ENCODE measurements at places on chromosomes 5 and 9.

GRCh38 chr5:144368556-144368955 is 197.9 kb downstream of the KCTD16 start:
- no peaks in the 10 kb centered on the region for H3K4me1 ChIP-seq
- H3K27ac ChIP-seq: no peak overlapping the region
- H3K27me3 ChIP-seq: peaks cover 1% of the 10 kb centered on the region
- H3K36me3 ChIP-seq: no peaks in the 10 kb centered on the region

DNA sequence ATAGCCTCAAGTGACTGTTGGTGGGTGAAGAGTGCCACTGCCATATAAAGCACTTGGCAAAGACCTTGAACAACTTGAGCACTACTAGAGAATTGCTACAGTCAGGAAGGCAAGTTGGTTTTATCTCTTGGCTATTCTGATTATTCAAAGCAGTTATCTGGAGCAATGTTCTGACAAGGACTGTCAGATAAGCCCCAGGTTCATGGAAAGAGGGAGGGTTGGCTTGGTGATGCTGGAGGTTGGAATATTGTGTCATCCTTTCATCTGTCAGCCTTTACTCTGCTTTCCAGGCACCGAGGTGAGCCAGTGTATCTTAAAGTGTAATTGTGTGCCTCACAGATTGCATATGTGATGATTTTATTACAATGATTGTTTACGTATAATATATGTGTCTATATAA is 548.4 kb upstream of the ZNF608 start:
- H3K36me3 ChIP-seq: no peaks in the 10 kb centered on the region
- no peaks in the 10 kb centered on the region for H3K4me1 ChIP-seq
- no peak overlapping the region for H3K27ac ChIP-seq

DNA sequence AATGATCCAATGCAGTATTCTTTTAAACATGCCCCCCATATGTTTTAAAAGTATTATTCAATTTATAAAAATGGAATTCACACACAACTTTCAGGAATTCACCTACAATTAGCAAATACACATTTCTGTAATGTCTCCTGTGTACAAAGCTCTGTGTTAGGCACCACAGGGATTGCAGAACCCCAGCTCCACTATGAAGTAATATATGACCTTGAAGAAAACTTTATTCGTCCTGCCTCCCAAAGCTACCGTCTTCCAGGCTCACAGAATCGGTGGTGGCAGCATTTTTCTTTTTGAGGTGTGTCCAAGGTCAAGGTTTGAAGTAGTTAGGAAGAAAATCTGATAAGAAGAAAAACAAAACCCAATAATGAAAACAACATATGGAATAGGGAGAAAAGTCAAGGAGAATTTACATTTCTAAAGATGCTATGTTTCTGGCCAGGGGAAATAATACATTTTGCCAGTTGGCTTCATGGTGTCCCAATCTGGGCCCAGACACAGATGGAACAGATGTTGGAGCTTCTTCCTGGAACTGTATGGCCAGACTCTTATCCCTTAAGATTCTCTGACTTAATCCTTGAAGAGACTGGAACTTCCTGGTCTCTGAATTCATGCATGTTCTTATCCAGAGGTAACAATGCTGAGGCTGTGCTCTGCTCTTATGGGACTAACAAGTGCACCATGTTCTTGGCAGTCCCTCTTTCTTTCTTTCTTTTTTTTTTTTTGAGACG is 22.0 kb upstream of the LVRN start:
- peaks cover 7% of the 10 kb centered on the region for H3K27me3 ChIP-seq
- DNase-seq: no peak
- H3K4me1 ChIP-seq: no peaks in the 10 kb centered on the region
- H3K4me3 ChIP-seq: no peak overlapping the region

GRCh38 chr5:132067451-132067850 is 6.1 kb upstream of the CSF2 start:
- H3K4me3 ChIP-seq: no peak overlapping the region
- H3K27ac ChIP-seq: no peak overlapping the region
- no peaks in the 10 kb centered on the region for H3K36me3 ChIP-seq

- H3K4me1 ChIP-seq: no peaks in the 10 kb centered on the region
- no peak overlapping the region for H3K4me3 ChIP-seq
- no peak for DNase-seq
Observed at GRCh38 chr9:35286381-35286780, 124.6 kb downstream of the UNC13B start.

DNA sequence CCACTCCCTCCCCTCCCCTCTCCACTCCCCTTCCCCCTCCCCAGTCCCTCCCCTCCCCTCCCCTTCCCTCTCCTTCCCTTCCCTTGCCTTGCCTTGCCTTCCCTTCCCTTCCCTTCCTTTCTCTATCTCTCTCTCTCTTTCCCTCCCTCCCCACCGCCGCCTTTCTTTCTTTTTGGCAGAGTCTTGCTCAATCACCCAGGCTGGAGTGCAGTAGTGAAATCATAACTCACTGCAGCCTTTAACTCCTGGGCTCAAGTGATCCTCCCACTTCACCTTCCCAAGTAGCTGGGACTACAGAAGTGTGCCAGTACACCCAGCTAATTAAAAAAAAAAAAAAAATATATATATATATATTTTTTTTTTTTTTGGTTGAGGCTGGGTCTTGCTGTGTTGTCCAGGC is 45.5 kb downstream of the IL31RA start:
- H3K27ac ChIP-seq: no peak overlapping the region
- peaks cover 21% of the 10 kb centered on the region for H3K4me1 ChIP-seq
- no peak overlapping the region for H3K4me3 ChIP-seq

- no peaks in the 10 kb centered on the region for H3K36me3 ChIP-seq
- H3K27ac ChIP-seq: no peak overlapping the region
- DNase-seq: no peak
- H3K27me3 ChIP-seq: no peaks in the 10 kb centered on the region
- no peak overlapping the region for H3K4me3 ChIP-seq
Observed at GRCh38 chr5:87129046-87129445, 138.6 kb upstream of the RASA1 start.
